ENCODE measurements at places on chromosomes 7 and 10.
A peak's percentile ranks its signal among the peaks of the same experiment; 100 is the strongest.

- no peak for DNase-seq
Measured at GRCh38 chr7:11548532-11548931, 283.5 kb downstream of the THSD7A start.

DNA sequence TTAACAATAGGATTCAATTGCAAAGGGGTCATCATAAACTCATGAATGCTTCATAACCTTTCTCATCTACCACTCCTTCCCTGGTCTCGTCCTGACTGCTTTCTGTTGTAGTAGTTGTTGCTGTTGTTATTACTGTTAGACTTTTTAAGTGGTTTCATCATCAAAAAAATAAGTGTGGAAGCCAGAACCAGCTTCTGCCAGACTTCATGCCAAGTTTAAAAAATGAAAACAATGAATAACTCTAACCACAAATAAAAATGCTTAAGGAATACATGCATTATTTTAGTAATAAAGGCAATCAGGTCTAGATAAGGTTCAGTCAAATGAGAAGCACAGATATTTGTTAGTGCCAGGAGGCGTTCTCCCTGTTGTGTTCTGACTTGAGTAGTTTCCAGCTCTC is 85.4 kb downstream of the PCLO start:
- no peak for DNase-seq

DNA sequence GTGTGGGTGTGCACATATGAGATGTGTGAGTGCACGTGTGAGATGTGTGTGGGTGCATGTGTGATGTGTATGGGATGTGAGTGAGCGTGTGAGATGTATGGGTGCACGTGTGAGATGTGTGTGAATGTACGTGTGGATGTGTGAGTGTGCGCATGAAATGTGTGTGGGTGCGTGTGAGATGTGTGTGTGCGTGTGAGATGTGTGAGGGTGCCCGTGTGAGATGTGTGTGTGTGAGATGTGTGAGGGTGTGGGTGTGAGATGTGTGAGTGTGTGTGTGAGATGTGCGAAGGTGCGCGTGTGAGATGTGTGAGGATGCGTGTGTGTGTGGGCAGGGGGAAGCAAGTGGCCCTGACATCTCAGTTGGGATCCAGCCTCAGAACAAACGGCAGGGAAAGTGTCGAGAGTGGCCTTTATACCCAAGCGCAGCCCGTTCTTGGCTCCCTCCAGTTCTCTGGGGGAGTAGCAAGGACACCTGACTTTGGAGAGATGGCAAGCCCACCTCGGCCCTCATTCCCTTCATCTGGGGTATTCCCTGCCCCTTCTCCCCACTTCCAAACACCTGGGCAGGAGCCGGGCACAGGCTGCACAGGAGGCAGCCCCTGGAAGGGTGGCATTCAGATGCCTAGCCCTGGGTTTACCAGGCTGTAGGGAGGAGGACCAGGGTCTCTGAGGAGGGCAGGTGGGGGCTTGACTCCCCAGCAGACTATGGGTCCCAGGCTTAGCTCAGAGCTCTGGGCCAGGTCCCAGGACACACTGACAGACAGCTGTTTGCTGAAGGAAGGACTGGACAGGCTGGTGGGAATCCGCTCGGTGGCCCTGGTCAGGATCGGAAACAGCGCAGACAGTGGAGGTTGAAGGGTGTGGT is 31.6 kb downstream of the PPIF start:
- DNase-seq, result no peak

- DNase-seq, result peak; percentile 91
Measured at GRCh38 chr10:79066411-79067240, 2.1 kb upstream of the ZMIZ1 start.

DNA sequence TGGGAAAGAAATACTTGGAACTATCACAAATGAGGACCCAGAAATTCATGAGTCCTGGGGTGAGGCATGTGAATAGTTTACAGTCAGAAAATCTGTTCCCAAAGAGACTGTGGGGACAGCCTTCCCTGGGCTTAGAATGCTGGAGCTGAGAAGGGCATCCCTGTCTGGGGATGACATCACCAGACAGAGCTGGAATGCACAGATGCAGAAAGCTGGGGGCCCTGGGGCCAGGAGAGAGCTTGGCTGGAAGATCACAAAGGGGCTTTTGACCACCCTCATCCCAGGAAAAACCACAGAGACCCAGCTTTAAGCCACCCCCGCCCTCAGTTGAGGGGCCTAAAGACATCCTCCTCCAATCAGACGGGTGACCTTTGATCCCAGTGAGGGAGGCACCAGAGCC is 264.5 kb downstream of the PLXNA4 start:
- no peak for DNase-seq

GRCh38 chr10:21519941-21520436 is 5.5 kb downstream of the SKIDA1 start:
- DNase-seq, result no peak

DNA sequence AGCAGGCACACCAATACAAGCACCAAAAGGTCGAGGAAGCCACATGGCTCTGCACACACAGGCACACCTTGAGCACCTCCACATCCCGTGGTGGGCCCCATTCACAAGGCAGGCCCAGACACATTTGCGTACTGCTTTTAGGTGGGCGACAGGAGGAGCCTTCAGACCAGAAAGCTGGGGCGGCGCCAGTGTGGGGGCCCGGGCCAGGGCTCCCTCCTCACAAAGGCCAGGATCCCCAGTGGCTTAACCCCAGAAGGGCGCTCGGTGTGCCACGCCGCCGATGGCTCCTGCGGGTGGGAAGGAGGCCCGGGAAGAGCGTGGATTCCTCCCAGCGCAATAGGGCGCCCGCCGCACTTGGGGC is 2.8 kb upstream of the SMARCD3 start:
- DNase-seq, result no peak

DNA sequence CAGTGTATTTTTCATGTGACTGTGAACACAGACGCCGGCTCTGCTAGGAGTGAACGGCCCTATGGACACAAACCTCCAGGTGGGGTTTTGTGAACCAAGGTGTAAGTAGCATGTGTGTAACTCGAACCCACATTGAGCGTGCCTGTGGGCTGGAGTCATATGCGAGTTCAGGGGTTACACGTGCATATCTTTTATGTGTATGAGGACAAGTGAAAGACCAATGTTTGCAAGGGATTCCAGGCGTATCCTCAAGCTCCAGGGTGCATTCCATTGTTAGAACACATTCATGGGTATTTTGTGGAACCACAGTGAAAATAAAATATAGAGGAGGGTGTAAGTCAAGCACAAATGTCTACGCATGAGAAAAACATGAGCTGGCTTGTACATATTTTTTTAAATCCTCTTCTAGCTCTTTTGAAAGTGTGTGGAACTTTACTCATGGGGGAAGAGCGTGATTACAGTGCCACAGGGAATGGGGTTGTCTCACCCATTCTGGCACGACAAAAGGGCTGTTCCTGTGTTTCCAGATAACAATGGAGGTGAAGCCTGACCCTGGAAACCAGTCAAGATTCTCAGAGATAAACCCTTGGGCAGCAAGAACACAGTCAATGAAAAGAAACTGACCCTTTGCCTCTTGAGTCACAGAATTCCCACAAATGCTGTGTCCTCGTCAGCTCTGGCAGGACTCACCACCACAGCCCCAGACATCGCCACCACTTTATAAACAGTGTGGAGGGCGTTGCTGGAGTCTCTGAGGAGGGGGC is 37.0 kb upstream of the GOT1 start:
- DNase-seq, result no peak

GRCh38 chr10:30915146-30915545 is 116.5 kb downstream of the ZNF438 start:
- DNase-seq, result no peak

DNA sequence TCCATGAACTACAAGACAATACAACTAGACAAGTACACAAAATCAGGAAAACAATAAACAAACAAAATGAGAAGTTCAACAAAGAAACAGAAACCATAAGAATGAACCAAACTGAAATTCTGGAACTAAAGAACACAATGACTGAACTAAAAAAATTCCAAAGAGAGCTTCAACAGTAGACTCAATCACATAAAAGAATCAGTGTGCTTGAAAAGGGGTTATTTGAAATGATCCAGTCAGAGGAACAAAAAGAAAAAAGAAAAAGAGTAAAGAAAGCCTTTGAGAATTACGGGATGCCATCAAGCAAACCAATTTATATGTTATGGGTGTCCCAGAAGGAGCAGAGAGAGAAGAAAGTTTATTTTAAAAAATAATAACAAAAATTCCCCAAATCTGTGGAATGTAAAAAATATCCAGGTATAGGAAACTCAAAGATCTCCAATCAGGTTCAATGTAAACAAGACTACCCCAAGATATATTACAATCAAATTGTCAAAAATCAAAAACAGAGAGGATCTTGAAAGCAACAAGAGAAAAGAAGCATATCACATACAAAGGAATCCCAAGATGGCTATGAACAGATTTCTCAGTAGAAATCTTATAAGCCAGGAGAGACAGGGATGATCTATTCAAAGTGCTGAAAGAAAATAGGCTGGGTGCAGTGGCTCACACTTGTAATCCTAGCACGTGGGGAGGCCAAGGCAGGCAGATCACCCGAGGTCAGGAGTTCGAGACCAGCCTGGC is 18.7 kb downstream of the COG5 start:
- no peak for DNase-seq

DNA sequence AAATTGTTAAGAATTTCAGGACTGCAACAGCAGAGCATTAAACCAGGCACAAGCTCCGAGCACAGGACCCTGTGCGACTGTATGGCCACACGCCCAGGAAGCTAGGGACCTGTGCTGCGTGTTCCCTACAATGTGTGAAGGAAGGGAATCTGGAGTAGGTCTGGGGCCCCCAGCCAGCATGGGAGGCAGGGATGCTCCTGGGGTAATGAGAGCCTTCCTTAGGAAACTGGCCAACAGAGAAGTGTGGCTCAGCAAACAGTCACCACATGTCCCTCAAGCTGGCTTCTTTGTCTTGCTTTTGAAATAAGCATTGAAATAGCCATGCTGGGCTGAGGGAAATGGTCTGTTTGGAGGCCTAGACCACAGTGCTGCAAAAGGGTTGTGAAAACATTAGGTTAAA is 8.2 kb downstream of the BLNK start:
- DNase-seq, result no peak

- no peak for DNase-seq
Measured at GRCh38 chr7:49635800-49636199, 137.6 kb upstream of the VWC2 start.

- DNase-seq, result no peak
Measured at GRCh38 chr7:47739891-47740290, 158.0 kb upstream of the TNS3 start.
